ENCODE measurements at places on chromosomes 4 and X.

GRCh38 chr4:78354782-78355181 lies 196.8 kb upstream of the ANXA3 start:
- no peak for DNase-seq

DNA sequence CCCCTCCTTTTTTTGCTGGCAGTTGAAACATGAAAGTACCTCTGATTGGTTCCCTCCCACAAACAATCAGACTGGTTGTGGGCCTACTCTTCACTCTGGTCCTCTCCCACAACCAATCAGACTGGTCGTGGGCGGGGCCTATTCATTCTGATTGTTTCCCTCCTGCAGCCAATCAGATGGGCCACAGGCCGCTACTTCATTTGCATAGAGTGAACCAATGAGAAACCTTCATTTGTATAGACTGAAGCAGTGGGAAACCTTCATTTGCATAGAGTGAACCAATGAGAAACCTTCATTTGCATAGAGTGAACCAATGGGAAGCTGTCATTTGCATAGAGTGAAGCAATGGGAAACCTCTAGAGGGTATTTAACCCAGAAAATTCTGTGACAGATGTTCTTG lies 55.2 kb downstream of the TRMT44 start:
- no peak for DNase-seq

GRCh38 chrX:153925387-153925738 lies 701 bp downstream of the ARHGAP4 start:
- DNase-seq = no peak

GRCh38 chr4:158122501-158122900 lies 50.3 kb downstream of the GASK1B start:
- no peak for DNase-seq

DNA sequence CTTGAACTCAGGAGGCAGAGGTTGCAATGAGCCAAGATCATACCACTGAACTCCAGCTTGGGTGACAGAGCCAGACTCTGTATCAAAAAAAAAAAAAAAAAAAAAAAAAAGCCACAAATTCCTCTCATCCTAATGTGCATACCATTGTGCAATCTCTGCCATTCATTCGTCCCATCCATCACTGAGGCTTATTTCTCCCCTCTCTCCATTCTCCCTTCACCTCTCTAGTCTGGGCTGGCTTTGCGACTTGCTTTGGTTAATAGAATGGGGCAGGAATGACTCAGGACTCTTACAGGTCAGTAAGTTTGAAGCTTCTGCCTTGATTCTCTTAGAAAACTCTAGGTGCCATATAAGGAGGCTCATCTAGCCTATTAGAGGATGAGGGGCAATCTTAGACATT lies 60.3 kb upstream of the DDX3X start:
- DNase-seq = no peak

DNA sequence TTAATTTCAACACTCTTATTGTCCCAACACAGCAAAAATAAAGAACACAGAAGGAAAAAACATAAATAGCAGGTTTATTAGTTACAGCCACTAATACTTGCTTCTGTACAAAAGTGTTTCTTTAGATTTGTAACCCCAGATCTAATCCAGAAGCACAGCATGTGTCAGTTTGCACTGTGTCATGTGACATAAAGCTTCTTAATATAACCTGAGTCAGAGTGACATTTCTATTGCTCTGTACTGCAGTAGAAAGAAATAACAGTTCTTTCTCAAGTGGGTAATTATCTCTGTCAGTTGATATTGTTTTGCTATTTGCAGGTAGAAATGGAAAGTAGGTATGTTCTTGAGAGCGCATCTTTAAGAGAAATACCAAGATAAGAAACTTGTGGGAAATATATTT lies 422.5 kb downstream of the ZIC3 start:
- DNase-seq = no peak

DNA sequence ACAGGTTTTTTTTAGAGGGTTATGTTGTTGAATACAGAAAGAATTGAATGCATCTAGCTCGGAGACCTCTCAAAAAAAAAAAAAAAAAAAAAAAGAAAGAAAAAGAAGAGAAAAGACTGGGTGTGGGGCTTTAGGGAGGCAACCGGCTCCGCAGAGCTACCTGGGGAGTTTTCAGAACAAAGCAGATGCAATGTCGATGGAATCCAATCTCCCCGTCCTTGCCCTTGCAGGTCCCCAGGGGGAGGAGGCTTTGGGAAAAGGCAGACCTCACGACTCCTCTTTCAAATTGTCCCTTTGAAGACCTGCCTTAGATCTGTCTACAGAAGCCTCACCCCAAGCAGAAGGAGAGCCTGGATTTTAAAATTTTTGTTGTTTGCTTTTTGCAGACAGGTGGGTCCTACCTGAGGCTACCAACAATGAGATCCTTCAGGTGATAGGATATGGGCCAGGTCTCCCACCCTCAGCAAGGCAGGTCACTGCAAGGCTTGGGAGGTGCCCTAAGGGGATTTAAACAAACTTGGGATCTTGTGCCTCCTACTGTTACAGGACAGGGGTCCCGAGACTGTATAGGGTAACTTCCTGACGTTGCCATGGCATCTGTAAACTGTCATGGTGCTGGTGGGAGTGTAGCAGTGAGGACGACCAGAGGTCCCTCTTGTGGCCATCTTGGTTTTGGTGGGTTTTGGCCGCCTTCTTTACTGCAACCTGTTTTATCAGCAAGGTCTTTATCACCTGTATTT lies 75.2 kb upstream of the PRKX start:
- no peak for DNase-seq

DNA sequence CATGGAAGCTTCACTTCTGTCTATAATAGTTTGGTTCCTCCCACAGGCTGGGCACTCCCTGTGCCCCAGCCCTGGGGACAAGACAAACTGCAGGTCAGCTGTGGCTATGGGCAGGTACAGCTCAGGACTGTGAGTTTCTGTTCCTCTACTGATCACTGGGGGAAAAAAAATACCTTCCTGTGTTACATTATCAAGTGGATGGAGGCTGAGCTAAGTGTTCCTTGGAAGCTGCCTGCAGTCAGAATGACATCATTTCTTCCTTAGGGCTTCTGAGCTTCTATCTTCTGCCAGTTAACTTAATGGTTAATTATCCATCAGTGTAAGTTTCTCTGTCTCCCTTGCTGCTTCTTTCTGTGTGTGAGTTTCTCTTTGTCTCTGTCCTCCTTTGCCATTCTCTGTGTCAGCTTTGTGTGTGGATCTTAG lies 4.6 kb downstream of the RAB33A start:
- DNase-seq = no peak

DNA sequence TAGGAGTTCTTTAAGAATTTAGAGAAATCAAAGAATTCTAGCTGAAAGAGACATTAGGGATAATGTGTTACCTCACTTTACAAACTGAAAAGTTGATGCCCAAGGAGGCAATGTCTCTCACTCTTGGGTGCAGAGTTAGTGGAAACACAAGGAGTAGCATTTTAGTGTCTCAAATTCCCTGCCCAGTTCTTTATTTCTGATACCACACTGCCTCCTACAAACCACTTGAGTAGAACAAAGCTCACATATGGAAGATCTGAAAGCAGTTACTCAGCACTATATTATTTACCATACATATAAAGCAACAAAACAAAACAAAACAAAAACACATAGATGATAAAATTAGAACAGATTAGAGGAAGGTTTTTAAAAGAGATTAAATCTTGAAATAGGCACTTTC lies 124.2 kb downstream of the REELD1 start:
- DNase-seq = no peak

DNA sequence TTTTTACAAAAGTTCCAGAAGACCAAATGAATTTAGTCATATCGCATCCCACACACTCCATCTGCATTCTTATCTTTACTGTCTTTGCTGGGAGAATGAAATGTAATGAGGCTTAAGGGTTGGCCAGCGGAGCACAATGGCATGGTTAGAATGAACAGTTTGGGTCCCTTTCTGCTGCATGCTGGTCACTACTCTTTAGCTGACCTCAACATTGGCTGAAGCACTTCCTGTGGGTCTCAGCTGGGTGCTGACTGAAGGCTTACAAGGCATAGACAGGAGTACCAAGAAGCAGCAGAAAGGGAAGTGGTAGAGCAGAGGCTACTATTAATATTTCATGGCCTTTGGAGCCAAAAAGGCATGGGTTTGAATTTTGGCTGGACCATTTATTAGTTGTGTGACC lies 159.4 kb upstream of the GPC4 start:
- DNase-seq = no peak

- DNase-seq = no peak
These were observed 29.0 kb downstream of the COQ2 start for GRCh38 chr4:83255584-83255983.

- no peak for DNase-seq
These were observed 220.2 kb upstream of the PRPS2 start for GRCh38 chrX:12570859-12571501.

DNA sequence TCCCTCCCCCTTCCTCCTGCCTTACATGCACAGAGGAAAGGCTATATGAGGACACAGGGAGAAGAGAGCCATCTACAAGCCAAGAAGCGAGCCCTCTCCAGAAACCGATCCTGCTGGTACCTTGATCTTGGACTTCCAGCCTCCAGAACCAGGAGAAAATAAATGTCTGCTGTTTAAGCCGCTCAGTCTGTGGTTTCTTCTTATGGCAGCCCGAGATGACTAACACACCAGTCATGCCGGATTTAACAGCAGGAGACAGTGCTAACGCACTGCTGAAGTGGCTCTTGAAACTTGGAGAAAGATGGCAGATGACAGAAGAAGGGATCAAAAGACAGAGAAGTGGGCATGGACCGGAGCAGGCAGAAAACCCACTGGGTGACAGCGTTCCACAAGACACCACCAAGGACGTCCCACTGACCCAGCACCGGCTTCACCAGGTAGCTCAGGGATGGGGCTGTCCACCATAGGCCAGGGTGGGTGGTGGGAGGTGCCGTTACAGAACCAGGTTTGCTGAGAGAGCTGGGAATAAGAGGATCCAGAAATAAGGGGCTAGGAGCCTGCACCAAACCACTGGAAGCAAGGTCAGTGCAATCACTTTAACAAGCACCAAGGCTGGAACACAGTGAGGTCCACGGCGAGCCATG lies 6.2 kb upstream of the MAN2B2 start:
- no peak for DNase-seq

GRCh38 chr4:663046-663437 lies 11.0 kb downstream of the ATP5ME start:
- no peak for DNase-seq

DNA sequence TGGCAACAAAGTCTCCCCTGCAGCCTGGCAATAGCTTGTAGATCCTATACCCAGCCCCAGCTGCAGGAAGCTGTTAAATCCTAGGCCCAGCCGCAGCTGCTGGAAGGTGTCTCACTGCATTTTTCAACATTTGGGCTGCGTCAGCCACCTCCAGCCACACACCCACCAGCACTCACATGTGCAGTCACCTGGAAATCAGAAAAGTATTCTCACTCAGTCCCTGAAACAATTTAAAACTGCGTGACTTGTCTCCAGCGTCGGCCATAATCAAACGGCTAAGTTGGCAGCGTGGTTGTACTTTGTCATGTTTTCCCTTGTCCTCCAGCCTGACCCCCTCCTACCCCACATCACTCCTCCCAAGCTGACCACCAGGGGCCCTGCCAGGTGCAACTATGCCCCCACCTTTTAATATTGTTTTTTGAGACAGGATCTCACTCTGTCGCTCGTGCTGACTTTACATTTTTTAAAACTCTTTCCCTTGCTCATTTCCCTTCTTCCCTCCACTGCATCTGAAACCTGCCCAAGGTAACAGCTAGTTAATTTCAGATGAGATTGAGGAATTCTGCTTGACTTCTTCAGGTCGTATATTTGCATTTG lies 97.2 kb upstream of the FRG1 start:
- no peak for DNase-seq

Data from frontal cortex (tissue), 4 donors.